ENCODE measurements at places on chromosomes 12 and 14. TPM values are rescaled to one million over a fixed set of nuclear protein-coding genes. Genes with fewer than 3 reads are reported as not detected.
A peak's percentile ranks its signal among the peaks of the same experiment; 100 is the strongest.

- no peak for DNase-seq
- H3K4me3 ChIP-seq, result no peak overlapping the region
- H3K36me3 ChIP-seq, result no peaks in the 10 kb centered on the region
- H3K27me3 ChIP-seq, result no peaks in the 10 kb centered on the region
- H3K27ac ChIP-seq, result no peak overlapping the region
- no peaks in the 10 kb centered on the region for H3K4me1 ChIP-seq
These were observed 29.9 kb upstream of the YBX3 start for GRCh38 chr12:10753059-10753458.

GRCh38 chr14:52547526-52547925 is 4.8 kb downstream of the TXNDC16 start:
- DNase-seq, result no peak
- H3K4me3 ChIP-seq, result no peak overlapping the region
- peaks cover 12% of the 10 kb centered on the region for H3K36me3 ChIP-seq

- no peaks in the 10 kb centered on the region for H3K27me3 ChIP-seq
- H3K4me3 ChIP-seq, result no peak overlapping the region
- DNase-seq, result no peak
- H3K36me3 ChIP-seq, result no peaks in the 10 kb centered on the region
These were observed 29.8 kb downstream of the CFL2 start for GRCh38 chr14:34684578-34684977.

- no peak overlapping the region for H3K27ac ChIP-seq
- H3K36me3 ChIP-seq, result no peaks in the 10 kb centered on the region
- no peak for DNase-seq
- no peak overlapping the region for H3K4me3 ChIP-seq
- no peaks in the 10 kb centered on the region for H3K4me1 ChIP-seq
These were observed 288.2 kb downstream of the CCDC59 start for GRCh38 chr12:82069931-82070514.

DNA sequence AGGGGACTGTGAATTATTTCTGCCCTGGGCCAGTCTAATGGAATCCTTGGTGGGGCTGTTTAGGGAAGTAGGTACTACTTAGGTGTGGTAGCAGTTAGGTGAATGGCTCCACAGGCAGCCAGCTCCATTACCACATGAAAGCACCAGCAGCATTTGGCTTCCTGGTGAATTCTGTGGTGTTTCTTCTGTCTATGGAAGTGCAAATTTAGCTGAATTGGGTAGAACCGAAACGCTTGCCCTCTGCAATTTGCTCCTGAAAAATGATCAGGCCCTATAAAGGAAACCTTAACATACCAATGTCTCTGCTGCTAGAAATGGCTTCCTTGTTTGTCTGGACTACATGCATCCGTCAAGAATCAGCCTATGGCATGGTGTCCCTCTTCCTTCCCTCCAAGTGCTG is 16.4 kb downstream of the FLRT2 start:
- H3K4me3 ChIP-seq, result no peak overlapping the region
- no peaks in the 10 kb centered on the region for H3K36me3 ChIP-seq
- no peak for DNase-seq
- no peaks in the 10 kb centered on the region for H3K27me3 ChIP-seq
- H3K27ac ChIP-seq, result no peak overlapping the region

DNA sequence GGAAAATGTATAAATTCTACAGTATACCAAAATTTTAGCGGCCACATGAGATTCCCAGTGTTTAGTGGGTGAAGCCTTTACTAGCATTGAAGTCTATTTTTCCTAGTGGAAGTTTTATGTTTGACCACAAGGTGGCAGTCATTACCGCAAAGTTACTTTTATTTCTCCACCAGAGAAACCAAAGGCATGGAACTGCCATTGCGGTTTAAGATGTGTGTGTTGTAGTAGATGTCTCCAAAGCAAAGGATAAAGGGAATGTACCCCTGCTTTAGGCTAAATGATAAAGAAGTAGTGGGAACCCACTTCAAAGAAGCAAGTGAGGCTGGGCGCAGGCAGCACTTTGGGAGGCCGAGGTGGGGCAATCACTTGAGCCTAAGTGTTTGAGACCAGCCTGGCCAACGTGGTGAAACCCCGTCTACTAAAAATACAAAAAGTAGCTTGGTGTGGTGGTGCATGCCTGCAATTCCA is 140.5 kb downstream of the PRKCH start:
- no peaks in the 10 kb centered on the region for H3K27me3 ChIP-seq
- H3K27ac ChIP-seq, result no peak overlapping the region
- H3K4me3 ChIP-seq, result no peak overlapping the region
- no peak for DNase-seq
- no peaks in the 10 kb centered on the region for H3K36me3 ChIP-seq

- no peak overlapping the region for H3K4me3 ChIP-seq
- no peaks in the 10 kb centered on the region for H3K4me1 ChIP-seq
- H3K27ac ChIP-seq, result no peak overlapping the region
- DNase-seq, result no peak
- no peaks in the 10 kb centered on the region for H3K36me3 ChIP-seq
These were observed 201.7 kb downstream of the EXOC5 start for GRCh38 chr14:57066887-57067513.

- H3K36me3 ChIP-seq, result no peaks in the 10 kb centered on the region
- H3K4me1 ChIP-seq, result peaks cover 5% of the 10 kb centered on the region
These were observed 84.2 kb downstream of the SCARB1 start for GRCh38 chr12:124779161-124780141.

DNA sequence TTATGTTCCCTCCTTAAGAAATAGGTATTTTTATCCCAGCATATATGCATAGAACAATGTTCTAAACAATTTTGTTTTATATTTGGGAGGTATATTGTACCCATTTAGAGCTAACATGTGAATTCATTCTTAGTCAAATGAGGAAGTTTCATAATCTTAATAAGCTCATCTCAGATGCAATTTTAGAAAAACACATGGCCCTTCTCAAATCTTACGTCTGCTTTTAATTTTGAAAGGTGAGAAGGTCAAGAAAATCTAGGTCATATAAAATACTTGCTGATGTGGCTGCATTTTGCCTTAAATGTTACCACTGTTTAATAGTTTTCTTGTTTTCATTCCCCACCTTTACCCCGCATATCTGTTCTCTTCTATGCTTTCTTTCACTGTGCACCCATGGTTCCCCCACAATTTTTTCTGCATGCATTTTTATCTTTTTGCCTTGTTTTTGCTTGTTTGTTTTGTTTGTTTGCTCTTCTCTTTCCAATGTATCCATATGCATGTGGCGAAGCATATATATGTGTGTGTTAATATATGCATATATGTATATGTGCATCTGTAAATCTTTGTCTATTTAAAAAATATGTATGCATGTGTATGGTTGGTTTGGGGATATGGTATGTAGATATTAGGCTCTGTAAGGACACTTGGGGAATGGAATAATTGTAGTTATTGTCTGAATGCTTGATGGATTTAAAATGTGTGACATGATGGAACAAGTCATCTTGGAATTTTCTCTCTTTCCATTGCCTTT is 317.1 kb downstream of the BCAT1 start:
- no peak for DNase-seq
- H3K4me3 ChIP-seq, result no peak overlapping the region
- no peaks in the 10 kb centered on the region for H3K36me3 ChIP-seq
- no peak overlapping the region for H3K27ac ChIP-seq
- H3K27me3 ChIP-seq, result no peaks in the 10 kb centered on the region

GRCh38 chr14:105050551-105050897 is 14.7 kb downstream of the GPR132 start:
- DNase-seq, result peak; percentile 29
- no peak overlapping the region for H3K27ac ChIP-seq
- no peaks in the 10 kb centered on the region for H3K36me3 ChIP-seq
- H3K4me3 ChIP-seq, result no peak overlapping the region
- no peaks in the 10 kb centered on the region for H3K4me1 ChIP-seq

GRCh38 chr12:12376646-12377448 is 20.0 kb downstream of the BORCS5 start:
- no peak overlapping the region for H3K27ac ChIP-seq
- no peak overlapping the region for H3K4me3 ChIP-seq
- no peaks in the 10 kb centered on the region for H3K4me1 ChIP-seq
- no peak for DNase-seq
- H3K36me3 ChIP-seq, result no peaks in the 10 kb centered on the region

DNA sequence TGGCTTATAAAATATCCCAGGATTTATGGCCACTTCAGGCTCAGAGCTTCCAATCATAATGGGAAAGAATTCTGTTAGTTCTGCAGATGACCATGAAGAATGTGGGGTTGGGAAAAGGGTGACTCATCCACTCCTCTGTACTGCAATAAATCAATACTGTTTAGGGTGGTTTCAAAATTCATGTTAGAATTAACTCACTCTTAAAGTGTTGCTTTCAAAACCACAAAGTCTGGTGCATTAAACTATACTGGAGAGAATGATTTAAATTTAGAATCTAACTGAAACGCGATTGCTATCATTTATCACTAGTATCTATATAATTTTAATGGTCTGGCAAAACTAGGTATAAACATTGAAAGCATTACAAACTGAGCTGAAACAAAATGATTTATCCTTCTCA is 798 bp downstream of the CCDC198 start:
- no peaks in the 10 kb centered on the region for H3K4me1 ChIP-seq
- no peak overlapping the region for H3K27ac ChIP-seq
- no peak for DNase-seq
- H3K36me3 ChIP-seq, result no peaks in the 10 kb centered on the region

GRCh38 chr12:124422142-124422569 is 127.3 kb downstream of the RFLNA start:
- no peaks in the 10 kb centered on the region for H3K36me3 ChIP-seq
- peak overlapping the region; percentile 64 for H3K4me3 ChIP-seq
- H3K4me1 ChIP-seq, result peaks cover 12% of the 10 kb centered on the region
- H3K27me3 ChIP-seq, result no peaks in the 10 kb centered on the region
- H3K27ac ChIP-seq, result peak overlapping the region; percentile 98

- H3K27ac ChIP-seq, result no peak overlapping the region
- peaks cover 90% of the 10 kb centered on the region for H3K27me3 ChIP-seq
- H3K36me3 ChIP-seq, result no peaks in the 10 kb centered on the region
- DNase-seq, result no peak
These were observed 4.4 kb upstream of the GALNT9 start for GRCh38 chr12:132333766-132334165.

- no peaks in the 10 kb centered on the region for H3K4me1 ChIP-seq
- no peaks in the 10 kb centered on the region for H3K27me3 ChIP-seq
- no peak overlapping the region for H3K27ac ChIP-seq
These were observed 268.9 kb upstream of the NOVA1 start for GRCh38 chr14:26866721-26867120.

DNA sequence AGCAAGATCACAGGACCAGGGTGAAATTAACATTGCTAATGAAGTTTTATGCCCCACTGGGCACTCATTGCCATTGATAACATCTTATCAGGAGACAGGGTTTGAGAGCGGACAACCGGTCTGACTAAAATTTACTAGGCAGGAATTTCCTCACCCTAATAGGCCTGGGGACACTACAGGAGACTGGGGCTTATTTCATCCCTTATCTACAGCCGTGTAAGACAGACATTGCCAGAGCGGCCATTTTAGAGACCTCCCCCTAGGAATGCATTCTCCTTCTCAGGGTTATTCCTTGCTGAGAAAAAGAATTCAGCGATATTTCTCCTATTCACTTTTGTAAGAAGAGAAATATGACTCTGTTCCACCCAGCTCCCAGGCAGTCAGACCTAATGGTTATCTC is 8.3 kb downstream of the OR4K17 start:
- H3K36me3 ChIP-seq, result no peaks in the 10 kb centered on the region
- no peaks in the 10 kb centered on the region for H3K4me1 ChIP-seq
- H3K27ac ChIP-seq, result no peak overlapping the region
- H3K27me3 ChIP-seq, result no peaks in the 10 kb centered on the region
- no peak for DNase-seq

- no peak overlapping the region for H3K4me3 ChIP-seq
- no peaks in the 10 kb centered on the region for H3K4me1 ChIP-seq
- H3K27ac ChIP-seq, result no peak overlapping the region
- no peaks in the 10 kb centered on the region for H3K27me3 ChIP-seq
These were observed 132.1 kb upstream of the PDZRN4 start for GRCh38 chr12:41055875-41056577.

GRCh38 chr14:40758076-40758475 is 848.6 kb upstream of the LRFN5 start:
- H3K27me3 ChIP-seq, result no peaks in the 10 kb centered on the region
- H3K36me3 ChIP-seq, result no peaks in the 10 kb centered on the region
- H3K4me3 ChIP-seq, result no peak overlapping the region
- no peak overlapping the region for H3K27ac ChIP-seq

DNA sequence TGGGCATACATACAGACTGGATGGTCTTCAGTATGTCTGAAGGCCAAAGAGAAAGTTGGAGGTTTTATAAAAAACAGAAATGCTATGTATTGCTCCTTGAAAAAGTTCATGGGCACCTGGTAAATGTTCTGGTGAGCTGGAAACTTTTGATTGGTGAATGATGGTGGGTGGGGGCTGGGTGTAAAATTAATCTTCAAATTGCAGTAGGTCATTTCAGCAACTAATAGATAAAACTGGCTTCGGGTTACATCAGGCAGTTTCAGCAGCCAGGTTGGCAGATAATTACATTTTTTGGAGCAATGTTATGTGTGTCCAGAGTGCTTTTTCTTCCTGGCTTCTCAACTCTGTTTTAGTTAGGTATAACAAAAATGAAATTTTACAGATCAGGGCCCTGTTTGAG is 35.3 kb downstream of the SDR9C7 start:
- no peak overlapping the region for H3K27ac ChIP-seq
- no peak overlapping the region for H3K4me3 ChIP-seq
- H3K4me1 ChIP-seq, result no peaks in the 10 kb centered on the region
- H3K36me3 ChIP-seq, result no peaks in the 10 kb centered on the region
- H3K27me3 ChIP-seq, result no peaks in the 10 kb centered on the region

DNA sequence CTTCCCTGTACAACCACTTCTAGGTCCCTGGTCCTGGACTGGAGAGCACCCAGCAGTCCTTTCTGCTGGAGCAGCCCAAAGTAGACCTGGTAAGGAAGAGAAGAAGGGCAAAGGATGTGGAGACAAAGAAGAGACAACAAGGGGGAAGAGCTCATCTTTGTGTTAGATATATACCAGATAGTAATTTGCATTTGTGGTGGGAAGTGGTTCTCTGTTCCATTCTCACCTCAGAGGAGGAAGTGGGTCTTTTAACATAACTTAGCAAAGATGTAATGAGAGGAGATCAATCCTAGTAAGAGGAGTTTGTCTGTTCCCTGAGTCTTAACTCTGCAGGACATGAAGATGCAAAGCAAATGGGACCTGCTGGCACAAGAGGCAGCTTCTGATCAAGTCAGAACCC is 8.0 kb downstream of the CCDC198 start:
- DNase-seq, result no peak
- H3K27ac ChIP-seq, result no peak overlapping the region
- no peaks in the 10 kb centered on the region for H3K27me3 ChIP-seq
- no peaks in the 10 kb centered on the region for H3K4me1 ChIP-seq
- H3K4me3 ChIP-seq, result no peak overlapping the region

PTPRQ gene
- total RNA-seq, result 0.66 TPM

TRPV4 gene
- 0.64 TPM for total RNA-seq

KCNJ8 gene
- 19.2 TPM for total RNA-seq

TEAD4 gene
- 24.3 TPM for total RNA-seq

RASSF3 gene
- total RNA-seq, result 28.4 TPM
